ENCODE measurements at places on chromosomes 11 and 22.
A peak's percentile ranks its signal among the peaks of the same experiment; 100 is the strongest.

DNA sequence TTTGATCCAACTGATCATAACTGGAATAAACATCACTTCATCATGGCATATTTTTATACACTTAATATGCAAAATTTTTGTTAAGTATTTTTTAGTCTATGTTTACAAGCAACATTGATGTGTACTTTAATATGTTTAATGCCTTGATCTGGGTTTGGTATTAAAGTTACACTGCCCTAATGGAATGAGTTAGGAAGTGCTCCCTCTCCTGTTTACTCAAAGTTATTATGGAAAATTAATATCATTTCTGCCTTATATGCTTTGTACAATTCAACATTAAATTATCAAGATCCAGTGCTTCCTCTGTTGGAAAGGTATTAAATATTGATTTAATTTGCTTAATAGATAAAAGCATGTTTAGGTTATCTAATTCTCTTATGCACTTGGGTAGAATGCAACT is 927.3 kb upstream of the RAG2 start:
- DNase-seq, result no peak

- no peak for DNase-seq
Observed at GRCh38 chr11:12289667-12290476, 87.5 kb upstream of the PARVA start.

DNA sequence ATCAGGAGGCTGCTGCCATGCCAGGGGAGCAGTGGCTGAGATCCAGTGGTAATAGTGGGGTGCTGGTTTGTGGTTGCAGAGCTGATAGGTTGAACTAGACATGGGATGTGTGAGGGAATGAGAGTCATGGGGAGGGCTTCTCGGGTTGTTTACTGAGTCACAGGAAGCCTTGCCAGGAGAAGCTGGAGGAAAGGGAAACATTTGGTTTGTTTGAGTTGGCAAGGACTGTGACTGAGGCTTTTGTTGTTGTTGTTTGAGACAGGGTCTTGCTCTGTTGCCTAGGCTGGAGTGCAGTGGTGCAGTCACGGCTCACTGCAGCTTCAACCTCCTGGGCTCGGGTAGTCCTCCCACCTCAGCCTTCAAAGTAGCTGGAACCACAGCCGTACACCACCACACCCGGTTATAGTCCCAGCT is 49.3 kb downstream of the CABIN1 start:
- DNase-seq, result no peak

DNA sequence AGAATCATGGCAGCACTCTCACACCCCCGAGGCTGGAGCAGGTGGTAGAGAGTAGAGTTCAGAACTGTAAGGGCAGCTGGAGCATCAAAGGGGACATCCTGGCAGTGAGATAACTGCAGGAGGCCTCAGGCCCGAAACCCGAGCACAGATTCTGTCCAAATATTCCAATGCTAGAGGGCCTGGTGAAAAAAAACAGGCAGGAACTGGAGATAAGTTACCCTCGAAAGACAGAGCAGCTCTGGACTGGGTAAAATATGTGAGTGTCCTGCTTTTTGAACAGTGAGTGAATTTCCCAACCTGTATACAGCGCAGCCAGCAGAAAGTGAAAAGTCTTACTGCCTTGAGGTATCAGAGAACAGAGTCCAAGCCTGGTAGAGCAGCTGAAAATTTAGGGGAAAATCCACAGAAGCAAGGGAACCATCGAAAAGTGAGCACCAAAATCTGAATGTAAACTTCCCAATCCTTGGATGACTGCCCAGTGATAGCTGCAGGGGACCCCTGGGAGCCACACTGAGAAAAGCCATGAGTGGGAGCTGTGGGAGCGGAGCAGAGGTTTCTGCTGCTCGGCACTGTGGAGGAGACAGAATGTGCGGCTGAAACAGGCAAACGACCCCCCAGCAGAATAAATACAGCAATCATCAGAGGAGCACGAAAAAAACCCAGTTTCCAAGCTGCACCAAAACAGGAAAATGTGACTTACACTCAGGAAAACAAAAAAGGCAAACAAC is 50.6 kb downstream of the WNT11 start:
- DNase-seq, result no peak

- peak; percentile 80 for DNase-seq
Observed at GRCh38 chr22:42621505-42622002, 6.9 kb upstream of the POLDIP3 start.

DNA sequence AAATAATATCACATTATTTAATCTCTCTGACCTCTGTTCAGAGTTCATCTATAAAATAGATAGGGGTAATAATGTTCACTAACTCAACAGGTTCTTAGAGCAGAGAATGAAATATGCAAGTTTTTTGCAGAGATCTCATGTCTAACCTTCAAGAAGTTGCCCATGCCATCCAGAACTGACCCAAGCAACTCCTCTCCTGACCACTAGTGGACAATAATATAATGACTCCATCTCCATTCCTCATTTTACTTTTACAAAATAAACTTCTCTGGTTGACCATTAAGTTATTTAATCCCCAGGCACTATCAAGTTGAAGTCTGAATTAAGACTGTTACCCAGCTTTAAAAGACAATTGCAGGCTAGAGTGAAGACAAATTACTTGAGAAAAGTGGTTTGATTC is 382.6 kb downstream of the KCNA4 start:
- DNase-seq, result no peak

DNA sequence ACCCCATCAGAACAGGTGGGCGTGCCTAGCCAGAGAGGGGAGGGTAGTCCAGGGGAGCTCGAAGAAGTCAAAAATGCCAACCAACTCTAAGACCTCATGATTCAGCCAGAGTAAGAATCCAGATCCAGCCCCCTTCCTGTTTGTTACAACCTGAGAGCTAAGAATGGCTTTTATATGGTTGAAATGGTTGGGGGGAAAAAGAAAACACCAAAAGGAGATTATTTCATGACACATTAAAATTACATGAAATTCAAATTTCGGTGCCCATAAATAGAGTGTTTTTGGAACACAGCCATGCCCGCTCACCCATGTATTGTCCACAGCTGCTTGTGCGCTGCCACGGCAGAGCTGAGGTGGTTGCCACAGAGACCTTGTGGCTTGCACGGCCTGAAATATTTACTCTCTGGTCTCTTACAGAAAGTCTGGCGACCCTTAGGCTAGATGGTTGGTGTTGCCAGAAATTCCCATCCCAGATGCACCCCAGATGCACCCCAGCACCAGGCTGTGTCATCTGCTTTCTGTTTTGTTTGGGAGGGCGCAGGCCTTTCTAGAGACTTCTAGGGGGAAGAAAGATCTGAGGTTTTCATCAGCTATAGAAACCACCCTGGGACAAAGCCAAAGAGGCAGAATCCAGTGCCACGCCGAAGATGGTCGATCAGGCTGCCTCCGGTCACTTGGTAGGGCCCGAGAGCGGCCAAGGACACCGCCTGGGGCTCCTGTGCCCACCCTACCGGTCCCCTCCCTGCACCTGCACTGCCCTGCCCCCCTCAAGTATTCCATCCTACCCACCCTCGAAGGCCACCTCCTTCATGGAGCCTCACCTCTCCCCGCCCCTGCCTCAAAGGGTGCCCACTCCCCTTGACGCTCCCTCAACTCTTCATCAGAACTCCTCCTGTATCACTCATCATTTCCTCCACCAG is 80.2 kb downstream of the DSCAML1 start:
- DNase-seq, result no peak

DNA sequence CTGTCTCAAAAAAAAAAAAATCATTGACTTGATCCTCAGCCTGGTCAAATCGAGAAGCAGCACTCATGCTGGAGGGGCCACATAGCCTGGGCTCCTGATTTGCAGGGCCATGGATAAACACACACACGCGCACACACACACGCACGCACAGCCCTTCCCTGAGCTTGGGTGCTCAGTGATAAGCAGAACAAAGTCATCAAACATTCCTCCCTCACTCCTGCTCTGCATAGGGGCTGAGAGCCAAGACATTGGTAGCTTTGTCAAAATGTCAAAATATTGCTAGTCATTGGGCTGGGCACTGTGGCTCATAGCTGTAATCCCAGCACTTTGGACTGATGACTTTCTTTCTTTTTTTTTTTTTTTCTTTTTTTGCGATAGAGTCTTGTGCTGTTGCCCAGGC is 34.0 kb upstream of the A4GALT start:
- no peak for DNase-seq

DNA sequence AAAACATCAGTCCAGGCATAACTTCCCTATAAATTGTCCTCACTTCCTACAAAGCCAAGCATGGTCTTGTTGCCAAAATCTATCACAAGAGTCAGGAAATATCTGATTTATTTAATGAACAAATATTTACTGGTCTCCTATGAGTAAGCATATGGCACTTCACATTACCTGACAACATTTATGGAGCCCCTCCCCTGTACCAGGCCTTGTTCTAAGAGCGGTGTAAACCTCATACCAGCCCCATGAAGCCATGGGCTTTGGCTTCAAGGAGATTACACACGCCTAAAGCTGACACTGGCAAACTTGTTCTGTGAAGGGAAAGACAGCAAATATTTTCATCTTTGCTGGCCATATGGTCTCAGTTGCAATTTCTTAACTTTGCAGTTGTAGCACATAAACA is 43.0 kb upstream of the EIF3D start:
- DNase-seq, result no peak

GRCh38 chr11:2517386-2518064 is 72.7 kb downstream of the KCNQ1 start:
- peak; percentile 4 for DNase-seq

GRCh38 chr11:46599340-46600193 is 5.7 kb upstream of the AMBRA1 start:
- no peak for DNase-seq

DNA sequence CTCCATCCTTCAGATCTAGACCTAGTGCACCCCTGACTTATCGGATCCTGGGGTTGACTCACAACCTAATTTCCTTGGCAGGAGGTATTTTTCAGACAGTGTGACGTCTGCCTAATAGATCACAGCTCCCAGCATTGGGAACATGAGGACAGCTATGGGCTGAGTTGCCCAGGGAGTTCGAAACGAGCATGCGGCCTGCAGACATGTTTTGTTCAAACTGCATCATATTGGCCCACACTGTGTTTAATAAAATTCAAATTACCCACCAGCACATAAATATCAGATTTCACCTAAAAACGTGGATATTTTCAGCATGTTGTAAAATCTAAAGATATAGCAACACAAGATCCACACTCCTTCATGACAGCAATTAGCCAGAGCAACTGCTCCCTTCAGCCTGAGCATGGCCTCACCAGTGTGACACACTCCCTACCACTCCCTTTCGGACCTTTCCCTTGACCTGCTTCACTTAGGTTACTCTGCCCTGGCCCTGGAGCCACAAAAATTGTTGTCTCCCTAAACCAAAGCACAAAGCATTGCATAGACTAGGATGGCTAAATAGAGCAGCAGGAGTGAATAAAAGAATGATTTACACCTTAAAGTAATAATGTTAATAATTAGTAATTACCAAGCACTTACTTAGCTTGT is 53.6 kb upstream of the USP47 start:
- no peak for DNase-seq

DNA sequence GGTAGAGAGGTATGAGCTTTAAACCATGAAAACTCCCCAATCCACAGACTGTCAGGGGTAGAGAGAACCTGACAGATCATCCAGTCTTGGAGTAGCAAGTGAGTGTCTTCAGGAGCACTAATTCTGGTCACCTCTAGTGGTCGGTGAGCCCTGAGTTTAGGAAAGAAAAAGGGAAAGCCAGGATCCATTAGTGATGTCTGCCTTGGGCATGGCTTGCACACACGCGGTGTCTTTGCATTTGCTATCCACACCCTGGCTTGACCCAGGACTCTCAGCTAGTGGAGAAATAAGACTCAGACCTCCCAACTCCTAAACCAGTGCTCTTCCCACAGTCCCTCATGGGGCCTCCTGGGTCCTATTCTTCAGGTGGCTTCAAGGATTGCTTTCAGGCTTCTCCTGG is 19.3 kb downstream of the POU2F3 start:
- no peak for DNase-seq

GRCh38 chr11:113159988-113160807 is 154.2 kb upstream of the TTC12 start:
- no peak for DNase-seq

DNA sequence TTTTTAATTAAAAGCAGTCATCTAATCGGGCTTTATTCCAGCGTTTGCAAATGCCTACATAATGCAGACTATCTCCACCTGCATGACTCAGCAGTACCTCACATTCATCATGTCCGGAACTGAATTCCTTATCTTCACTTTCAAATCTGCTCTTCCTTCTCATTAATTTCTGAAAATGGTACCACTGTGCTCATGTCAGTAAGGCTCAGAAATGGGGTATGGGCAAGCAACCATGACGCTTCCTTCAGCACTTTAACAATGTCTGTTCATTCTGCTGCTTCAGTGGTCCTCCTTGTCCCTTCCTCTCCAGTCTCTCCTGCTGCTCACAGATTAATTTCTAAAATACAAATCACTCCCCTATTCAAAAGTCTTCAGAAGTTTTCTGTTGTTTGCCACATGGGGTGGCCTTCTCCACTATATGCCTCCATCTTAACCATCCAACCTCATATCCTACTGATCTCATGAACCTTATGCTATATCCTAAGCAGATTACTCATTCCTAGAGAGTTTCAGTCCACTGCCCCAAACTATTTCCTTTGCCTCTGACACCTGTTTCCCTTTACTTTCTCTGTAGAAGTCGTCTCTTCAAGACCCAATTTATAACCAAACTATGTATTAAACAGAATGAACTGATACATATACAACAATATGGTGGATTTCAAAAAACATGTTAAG is 7.0 kb downstream of the GTF2H1 start:
- DNase-seq, result no peak

DNA sequence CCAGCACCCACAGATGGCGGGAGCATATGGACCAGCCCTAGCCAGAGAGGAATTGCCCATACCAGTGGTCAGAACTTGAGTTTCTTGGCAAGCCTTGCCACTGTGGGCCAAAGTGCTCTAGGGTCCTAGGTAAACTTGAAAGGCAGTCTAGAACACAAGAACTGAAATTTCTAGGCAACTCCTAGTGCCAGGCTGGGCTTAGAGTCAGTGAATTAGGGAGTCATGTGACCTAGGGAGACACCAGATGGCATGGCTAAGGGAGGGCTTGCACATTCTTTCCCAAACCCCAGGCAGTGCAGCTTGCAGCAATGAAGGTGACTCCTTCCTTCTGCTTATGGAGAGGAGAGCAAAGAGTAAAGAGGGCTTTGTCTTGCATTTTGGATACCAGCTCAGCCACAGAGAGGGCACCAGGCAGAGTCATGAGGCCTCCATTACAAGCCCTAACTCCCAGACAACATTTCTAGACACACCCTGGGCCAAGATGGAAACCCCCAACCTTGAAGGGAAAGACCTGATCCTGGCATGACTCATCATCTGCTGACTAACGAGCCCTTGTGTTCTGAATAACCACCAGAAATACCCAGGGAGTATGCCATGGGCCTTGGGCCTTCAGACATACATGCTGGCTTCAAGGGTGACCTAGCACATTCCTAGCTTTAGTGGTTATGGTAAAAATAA is 19.2 kb upstream of the OR56A3 start:
- no peak for DNase-seq

- no peak for DNase-seq
Observed at GRCh38 chr22:17988800-17989513, 35.4 kb downstream of the MICAL3 start.

- DNase-seq, result no peak
Observed at GRCh38 chr11:62359475-62359874, 22.2 kb downstream of the ASRGL1 start.

DNA sequence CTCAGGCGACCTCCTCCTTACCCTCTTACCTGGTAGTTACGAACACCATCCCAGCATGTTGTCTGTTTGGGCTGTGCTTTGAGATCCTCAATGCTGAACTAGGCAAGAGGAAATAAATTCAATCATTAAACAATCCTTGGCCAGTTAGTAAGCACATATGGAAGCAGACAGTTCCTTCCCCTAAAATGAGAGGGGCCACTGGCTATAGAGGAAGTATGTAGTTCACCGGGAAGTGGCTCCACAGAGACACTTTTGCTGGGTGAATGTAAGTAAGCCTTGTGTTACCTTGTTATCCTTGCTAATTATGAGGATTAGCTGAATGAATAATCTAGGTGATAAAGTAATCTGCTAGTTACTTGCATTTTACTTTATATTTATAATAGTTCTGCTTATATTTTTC is 2.9 kb downstream of the THYN1 start:
- DNase-seq, result no peak

Data from progenitor cell of endocrine pancreas (in vitro differentiated cells).